AG10803 (cell line): ENCODE measurements at places on chromosomes 16 and 17.

GRCh38 chr16:49376206-49376605 lies 2.6 kb downstream of the C16orf78 start:
- DNase-seq: no peak

GRCh38 chr16:88276591-88276990 lies 106.2 kb upstream of the ZNF469 start:
- no peak for DNase-seq

DNA sequence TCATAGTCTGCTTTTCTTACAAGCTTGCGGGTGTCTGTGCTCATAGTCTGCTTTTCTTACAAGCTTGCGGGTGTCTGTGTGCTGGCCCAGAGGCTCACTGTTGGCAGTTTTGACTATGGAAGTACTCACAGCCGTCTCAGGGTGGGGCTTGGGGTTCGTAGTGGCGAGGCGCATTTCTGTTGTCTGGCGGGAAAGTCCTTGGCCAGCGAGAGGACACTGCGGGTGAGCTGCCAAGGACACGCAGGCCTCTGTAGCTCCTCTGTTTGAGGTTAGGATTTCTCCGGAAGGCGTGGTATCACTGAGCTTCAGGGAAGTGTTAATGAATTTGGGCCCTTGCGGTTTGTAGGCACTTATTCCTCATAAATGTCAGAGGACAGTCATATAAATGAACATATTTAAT lies 13.5 kb downstream of the TBCD start:
- no peak for DNase-seq

DNA sequence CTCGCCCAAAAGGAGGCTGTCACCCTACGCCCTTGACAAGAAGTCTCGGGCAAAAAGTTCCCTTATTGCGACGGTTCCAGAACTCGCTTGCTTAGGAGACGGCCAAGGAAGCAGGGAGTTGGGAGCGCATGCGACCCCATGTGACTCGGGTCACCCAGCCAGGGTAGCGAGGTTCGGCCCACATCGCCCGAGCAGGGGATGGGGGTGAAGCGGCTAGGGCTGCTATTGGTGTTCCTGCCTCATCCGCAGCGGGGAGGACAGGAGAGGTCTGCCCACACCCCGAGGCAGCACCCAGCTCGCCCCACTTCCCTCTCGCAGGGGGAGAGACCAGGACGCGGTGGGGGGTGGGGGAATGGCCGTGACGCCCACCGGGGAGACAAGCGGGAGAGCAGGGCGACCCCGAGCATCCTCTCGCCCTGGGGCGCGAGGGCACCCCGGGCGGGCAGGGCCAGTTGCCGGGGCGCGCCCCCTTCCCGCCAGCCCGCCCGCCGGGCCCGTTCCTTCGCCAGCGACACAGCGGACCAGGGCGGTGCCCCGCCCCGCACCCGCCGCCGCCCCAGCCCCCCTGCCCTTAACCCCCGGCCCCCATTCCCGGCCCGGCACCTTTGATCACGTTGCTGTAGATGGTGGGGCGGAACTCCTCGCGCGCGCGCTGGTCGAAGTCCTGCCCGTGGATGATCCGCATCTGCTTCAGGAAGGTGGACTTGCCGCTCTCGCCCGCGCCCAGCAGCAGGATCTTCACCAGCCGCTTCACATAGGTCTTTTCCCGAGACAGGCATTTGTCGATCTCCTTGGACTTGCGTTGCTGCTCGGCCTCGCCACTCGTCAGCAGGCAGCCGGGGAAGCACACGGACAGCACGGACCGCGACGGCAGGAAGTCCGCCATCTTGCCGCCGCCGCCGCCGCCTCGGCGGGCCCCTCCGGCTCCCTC lies 567 bp downstream of the GNA13 start:
- DNase-seq: peak; percentile 41

DNA sequence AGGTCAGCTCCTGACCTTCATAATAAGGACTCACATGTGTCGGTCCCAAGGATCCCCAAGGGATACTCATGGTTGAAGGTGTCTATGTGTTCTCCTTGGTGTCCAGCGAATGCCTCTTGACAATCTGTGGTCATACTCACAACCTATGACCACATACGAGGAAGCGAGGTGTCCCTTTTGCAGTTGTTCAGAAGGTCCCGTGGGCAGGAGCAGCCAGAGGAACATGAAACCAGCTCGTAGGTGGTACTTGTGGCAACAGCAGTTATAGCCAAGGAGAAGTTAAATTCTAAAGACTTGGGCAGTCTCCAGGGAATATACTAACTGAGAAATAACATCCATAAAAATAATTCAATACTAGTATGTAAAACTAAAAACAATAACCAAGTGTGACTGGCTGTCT lies 685.3 kb downstream of the WWOX start:
- no peak for DNase-seq
